HT1080 (cell line): ENCODE measurements at places on chromosomes 2 and 18. TPM values are rescaled to one million over a fixed set of nuclear protein-coding genes. Genes with fewer than 3 reads are reported as not detected.
A peak's percentile ranks its signal among the peaks of the same experiment; 100 is the strongest.

Gene EEF1B2
- total RNA-seq, result 1,009 and 1,217 TPM in 2 replicates

Gene TRABD2A
- 22.7 and 30.4 TPM in 2 replicates for total RNA-seq

Gene CGREF1
- total RNA-seq, result 0.13 and 0.26 TPM in 2 replicates

Gene AQP4
- total RNA-seq, result not detected in 2 replicates

Gene ILKAP
- 19.1 and 44.3 TPM in 2 replicates for total RNA-seq

GRCh38 chr2:181848261-181848886 lies 43.2 kb upstream of the ITPRID2 start:
- no peak for DNase-seq

DNA sequence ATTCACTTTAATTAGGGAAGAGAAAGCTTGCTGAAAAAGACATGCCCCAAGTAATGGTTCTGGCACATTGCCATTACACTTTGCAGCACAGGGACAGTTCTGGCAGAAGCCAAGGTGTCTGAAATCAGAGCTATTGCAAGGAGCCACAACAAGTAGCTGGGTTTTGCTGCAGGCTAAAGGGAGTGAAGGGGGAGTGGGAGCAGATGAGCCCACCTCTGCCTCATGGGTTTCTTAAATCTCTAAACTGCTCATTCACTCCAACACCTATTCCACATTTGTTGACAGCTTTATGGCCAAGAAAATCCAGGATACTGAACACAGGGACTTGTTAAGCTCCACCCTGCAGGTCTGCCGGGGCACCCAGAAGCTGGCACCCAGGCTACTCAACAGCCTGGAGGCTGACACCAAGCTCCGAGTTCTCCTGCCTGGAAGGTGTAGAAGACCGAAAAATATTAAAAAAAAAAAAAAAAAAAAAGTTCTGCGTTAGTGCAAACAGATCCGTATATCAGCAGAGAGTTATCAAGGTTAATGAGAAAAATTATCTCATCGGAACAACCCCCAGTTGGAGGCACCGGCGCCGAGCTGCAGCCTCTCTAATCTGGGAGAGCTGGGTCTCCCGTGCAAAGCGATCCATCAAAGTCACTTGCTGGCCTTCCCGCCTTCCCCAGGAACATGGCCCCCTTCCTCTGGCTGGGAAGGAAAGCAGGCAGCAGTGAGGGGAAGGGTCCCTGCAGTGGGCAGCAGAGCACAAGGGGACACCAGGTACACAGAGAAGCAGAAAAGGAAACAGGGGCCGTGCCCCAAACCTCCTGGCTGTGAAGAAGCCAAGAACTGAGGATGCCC lies 123.7 kb downstream of the HNMT start:
- DNase-seq, result no peak

DNA sequence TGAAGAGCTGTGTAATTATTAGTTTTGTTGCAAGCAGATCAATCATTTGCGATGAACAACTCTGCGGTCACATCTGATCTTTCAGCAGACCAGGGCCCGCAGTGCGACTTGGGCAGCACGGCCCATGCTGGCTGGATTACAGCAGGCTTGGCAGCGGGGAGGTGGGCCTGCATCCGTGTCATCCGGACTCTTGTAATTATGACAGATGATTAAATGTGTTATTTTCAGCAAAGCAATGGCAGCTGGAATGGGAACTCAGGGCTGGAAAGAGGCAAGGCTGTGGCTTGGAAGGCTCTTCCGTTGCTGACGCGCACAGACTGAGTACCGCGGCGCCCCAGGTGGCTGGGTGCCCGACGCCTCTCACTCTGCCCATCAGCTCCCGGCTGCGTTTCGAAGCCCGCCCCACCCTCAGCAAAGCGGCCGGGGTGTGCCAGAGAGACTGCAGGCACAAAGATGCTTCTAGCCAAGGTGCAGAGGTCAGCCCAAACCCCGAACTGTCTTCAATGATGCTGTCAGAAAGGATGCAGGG lies 397.4 kb upstream of the SALL3 start:
- no peak for DNase-seq

DNA sequence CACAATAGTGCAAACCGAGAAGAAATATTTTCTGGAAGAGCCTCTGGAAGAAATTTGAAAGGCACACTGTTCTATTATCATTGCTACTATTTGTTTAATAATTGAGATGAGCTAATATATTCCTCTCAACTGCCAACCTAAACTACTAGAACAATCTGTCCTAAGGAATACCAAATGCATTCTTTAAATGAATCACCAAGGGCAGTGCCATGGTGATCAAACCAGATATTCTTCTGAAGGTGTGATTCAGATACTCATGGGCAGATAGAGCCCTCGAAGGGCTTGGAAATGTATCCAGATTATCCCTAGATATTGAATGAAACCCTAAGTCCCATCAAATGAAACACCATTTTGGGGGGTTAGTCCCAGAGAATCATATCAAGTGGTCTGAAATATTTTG lies 76.6 kb downstream of the FIGN start:
- DNase-seq, result no peak

GRCh38 chr2:197167608-197168314 lies 142.8 kb downstream of the ANKRD44 start:
- DNase-seq, result no peak

- peak; percentile 39 for DNase-seq
Measured at GRCh38 chr2:172704072-172704936, 31.3 kb upstream of the RAPGEF4 start.

DNA sequence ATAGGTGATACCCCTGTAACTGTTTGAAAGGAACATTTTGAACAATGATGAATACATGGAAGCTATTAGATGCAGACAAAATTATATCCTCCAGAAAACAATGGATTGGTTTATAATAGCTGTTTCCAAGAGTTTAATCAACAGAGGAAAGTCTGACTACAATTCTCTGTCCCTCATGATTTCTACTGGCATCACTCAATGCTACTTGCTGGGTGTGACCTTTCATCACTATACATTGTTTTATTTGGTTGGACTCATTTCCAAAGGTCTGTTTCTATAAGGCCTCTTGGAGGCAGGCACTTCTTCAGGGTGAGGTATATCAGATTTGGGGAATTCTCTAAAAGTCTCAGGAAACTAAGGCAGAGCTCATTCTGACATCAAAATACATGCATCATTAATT lies 636.1 kb upstream of the SLC8A1 start:
- no peak for DNase-seq
